ENCODE measurements at places on chromosomes 2 and 18.

DNA sequence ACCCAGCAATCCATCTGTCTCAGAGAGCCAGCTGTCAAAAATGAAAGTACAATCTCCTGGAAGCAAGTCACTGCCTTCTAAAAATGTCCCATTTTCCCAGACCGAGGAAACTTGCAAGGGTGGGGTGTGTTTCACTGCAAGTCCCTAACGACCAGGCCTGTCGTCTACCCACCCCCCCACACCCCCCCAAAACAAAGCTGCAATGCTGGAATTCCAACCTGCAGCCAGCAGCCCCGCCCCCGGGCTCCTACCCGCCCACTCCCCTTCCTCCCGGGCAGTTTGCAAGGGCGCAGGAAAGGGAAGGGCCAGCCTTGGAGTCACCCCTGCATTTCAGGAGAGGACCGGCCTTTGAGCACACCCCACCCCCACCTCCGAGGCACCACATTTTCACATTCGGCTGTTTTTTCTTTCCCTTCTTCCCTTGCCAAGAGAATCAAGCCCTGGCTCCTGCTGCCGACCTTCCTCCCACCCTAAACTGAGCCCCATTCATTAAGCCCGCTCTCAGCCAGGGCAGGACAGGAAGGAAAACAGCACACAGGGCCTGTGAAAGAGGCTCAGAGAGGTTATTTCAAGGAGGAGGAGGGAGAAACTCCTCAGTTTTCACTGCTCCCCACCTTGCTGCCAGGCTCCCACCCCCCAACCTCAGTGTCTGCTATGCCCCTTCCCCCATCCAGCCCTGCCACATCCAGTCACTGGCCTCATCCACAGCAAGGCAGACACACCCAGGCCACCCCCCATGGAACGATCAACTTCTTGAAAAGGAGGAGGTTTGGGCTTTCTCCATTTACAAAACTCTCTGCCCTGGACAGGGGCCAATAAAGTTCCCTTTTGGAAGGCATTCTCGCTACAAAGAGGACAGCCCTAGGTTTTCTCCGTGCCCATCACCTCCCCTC is 11.3 kb downstream of the SMAD7 start:
- no peak for DNase-seq

DNA sequence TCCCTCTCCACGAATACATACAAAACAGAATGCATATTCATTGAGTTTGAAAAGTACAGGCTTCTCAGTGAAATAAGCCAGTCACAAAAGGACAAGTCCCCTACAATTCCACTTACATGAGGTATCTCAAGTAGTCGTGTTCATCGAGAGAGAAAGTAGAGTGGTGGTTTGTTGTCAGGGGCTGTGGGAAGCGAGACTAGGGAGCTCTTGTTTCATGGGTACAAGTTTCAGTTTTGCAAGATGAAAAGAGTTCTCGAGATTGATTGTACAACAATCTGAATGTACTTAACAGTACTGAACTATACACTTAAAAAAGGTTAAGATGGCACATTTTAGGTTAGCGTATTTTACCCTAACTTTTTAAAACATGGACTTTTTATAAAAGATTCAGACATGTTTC is 71.5 kb upstream of the TTC39C start:
- DNase-seq = no peak

DNA sequence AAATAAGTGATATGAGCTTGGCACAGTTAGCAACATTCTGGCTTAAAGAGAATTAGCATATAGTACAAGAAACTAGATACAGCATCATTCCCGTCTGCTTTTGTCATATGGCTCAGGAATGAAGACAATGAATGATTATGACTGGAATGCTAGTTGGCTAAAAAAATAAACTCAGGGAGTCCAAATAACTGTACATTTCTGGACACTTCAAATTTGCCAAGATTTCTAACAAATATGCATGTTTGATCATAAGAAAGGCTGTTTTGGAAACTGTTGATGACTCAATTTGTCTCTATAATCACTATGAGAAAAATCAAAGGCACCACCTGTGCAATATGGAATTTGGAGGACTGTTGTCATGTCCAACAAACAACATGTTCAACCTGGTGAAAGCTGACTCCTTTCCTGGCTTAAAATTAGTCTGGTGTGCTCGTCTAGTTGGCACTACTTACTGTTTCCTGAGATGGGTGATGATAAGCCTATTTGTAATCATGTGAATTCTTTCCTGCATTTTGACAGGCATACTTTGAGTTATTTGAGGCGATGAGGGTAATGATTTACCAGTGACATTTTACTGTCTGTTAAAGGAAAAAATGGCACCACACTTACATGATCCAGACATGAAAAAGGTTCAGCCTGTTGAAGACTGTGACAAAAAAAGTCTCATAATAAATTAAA is 133.9 kb upstream of the CDH20 start:
- no peak for DNase-seq

DNA sequence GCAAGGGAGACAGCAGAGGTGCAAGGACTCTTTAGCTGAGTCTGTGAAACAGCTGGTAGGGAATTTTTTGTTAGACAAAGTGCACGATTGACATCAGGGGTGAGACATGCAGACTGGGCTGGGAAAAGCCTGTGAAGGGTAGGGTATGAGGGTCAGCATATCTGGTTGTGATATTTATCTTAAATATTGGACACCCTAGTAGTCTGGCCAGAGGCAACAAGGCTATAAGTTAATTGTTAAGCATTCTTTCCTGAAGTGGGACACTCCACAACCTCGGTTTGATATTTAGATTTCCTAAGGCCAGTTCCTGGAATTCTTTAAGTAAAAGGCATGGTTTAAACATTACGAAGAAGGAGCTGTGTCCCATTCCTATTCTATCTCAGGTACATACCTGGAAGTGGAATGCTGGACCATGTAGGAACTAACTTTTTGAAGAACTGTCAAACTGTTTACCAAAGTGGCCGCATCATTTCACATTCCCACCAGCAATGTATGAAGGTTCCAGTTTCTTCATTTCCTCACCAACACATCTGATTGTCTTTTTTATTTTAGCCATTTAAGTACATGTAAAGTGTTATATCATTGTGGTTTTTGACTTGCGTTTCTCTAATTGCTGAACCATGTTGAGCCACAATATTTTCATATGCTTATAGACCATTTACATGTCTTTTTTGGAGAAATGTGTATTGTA is 22.5 kb downstream of the EHBP1 start:
- no peak for DNase-seq

- no peak for DNase-seq
These were observed 115.6 kb downstream of the SEPTIN10 start for GRCh38 chr2:109497911-109498870.

DNA sequence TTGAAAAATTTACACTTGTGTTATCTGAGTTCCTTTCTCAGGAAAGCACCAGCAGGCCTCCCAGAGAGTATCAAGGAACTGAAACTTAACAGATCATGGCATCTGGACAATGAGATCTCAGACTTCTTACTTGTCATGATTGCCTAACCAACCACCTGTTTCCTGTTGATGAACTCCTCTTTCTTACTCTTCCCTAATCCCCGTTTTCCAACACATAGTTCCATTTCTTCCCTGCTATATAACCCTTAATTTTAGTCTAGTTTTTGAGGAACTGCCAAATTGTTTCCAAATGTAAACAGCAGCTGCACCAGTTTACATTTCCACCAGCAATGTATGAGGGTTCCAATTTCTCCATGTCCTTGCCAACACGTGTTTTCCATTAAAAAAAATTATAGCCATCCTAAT is 6.1 kb upstream of the FAM171B start:
- no peak for DNase-seq

DNA sequence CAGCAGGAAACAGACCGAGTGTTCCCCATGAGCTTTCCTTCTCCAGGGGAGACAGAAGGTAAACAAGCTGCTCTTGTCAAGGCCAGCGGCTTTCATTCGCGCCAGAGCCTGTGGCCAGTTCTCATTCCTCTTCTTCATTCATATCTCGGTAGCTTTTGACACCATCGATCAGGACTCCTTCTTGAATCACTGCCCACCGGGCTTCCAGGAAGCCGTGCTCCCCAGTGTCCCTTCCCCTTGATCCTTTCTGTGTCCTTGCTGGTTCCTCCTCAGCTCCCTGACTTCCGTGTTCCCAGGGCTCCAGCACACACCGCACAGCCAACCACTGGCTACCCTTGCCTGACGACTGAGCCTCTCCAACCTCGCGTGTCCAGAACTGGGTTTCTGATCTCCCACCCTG is 14.1 kb downstream of the SLC66A3 start:
- no peak for DNase-seq

- no peak for DNase-seq
These were observed 146.4 kb downstream of the DAW1 start for GRCh38 chr2:228017784-228018183.

DNA sequence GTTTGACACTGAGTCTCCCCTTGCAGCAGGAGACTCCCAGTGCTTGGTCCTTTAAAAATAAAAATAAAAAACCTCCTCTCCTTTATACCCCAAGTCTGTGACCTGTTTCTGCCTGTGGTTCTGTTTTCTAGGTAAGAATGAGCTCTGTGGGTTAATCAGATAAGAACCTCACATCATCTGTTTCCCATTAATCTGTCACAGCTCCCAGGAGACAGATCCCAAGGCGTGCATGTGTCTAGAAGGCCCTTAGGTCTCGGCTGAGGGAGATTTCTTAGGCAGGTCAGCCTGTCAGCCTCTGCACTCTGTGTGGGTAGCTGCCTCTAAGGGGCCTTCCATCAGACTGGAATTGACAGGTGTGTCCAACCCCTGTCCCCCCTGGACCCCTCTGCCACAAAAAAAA is 80.7 kb downstream of the FHOD3 start:
- DNase-seq = no peak

GRCh38 chr2:162022290-162022945 is 51.6 kb downstream of the DPP4 start:
- DNase-seq = no peak

DNA sequence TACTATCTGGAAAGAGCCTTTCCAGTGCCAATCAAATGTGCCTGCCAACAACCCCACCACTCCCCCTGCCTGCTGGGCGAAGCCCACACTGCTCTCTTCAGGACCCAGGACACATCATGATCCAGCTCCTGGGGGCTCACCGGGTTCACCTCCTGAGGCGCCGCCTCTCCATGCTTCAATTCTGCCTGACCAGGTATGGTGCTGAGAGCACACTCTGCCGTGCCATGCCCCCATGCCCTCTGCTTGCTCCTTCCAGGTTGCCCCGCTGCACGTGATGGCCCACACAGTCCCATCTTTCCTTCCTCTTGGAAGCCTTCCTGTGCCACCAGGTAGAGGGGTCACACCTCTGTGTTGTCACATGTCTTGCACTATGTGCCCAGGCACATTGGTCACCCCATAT is 47.5 kb downstream of the ASB18 start:
- no peak for DNase-seq

- DNase-seq = no peak
These were observed 6.3 kb downstream of the MYOM1 start for GRCh38 chr18:3213300-3214059.

DNA sequence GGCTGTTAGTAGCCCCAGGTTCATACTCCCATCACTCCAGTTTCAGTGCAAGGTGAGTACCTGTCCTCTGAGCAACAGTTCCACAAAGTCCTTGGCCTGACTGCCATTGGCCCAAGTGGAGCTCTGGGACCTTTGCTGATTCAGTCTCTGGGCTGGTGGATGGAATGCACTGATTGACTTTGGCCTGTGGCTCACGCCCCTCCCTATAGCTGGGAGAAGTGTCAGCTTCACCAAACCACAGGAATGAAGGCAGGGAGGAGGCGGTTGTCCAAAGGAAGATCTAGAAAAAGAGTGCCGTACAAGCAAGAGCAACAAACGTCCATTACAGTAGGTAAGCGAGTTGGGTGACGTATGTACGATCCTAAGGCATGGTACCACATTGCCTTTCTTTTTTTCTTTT is 34.0 kb downstream of the QPCT start:
- DNase-seq = no peak
